ENCODE measurements at places on chromosomes 5 and 9.

- no peak for DNase-seq
Measured at GRCh38 chr5:75574791-75575190, 36.5 kb upstream of the ANKDD1B start.

DNA sequence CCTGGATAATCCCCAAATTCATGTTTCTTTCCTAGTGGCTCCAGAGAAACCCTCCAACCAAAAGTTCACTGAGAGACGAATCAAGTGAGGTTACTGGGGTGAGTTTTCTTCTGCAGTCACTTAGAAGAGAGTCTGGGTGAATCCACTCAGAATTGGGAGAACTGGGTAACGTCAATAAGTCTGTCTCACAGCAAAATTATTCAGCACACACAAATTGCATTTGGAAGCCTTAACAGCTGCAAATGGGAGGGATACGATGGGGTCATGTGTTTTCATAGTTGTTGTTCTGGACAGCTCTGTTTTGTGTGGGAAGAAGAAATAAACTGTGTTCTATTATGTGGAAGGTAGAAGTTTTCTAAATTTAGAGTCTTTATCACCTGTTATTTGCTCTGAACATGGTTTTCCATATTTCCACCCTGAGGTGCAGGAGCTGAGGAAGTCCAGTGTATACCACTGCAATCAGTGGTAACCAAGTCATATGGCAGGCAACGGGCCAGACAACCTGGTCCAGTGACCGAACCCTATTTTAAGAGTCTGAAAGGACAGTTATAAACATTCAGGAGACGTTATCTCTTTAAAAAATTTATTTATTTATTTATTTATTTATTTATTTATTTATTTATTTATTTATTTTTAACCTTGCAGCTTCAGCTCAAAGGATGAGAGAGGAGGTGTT is 21.9 kb downstream of the MARCHF3 start:
- no peak for DNase-seq

DNA sequence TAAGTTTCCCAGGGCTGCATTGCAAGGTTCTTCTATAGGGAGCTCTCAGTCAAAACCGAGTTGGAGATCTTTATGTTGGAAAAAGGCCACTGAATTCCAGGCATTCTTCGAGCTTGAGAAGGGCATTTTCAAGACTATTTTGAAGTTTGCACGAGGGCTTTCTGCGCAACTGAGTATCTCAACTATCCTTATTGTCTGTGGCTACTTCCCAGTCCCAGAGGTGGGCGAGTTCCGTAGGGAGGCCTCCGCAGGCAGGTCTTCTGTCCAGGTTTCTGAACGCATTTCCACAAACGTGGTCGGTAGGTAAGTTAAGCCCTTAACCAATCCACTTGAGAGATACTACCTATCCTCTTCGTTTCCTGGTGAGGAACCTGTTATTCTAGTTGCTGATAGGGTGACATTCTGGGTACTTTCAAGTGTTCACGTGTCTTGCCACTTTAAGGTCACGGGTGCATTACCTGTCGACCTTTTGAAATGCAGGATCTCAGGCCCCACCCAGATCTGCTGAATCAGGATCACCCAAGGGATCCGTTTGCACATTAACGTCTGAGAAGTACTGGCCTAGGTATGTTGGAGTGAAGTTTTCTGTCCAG is 51.4 kb upstream of the TJP2 start:
- DNase-seq, result no peak

DNA sequence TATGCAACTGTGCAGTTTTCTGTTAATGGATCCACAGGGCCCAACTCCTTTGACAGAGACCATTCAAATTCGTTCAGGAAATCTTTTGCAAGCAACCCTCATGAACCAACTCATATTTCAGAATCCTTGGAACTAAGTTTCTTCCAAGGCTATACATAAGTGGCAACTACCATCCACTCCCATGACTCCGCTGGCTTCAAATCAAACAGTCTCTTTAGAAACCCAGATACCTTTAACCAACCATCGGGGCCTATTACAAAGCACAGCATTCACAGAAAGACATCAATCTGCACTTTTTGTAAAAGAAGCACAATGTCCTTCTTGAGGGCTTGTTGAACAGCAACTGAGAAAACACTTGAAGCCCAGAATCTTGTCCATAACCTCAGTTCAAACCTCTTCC is 526.9 kb downstream of the DTWD2 start:
- DNase-seq, result no peak

DNA sequence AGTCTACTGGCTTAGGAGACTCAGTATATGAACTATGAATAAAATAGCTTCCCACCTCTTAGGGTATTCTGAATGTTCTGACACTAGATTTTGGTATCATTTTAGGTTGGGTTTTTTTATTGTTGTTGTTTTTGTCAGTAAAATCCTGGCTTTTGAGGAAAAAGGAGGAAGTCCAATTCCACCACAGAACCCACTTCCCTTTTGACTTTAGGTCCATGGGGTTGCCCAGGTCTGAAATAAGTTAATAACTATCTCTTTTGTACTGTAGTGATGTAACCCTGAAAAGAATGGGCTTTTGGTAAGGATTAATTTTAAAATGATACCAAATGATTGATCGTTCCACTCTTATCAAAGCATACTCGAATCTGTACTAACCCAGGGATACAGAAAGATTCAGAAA is 29.1 kb upstream of the IL12B start:
- DNase-seq, result no peak

- no peak for DNase-seq
Measured at GRCh38 chr9:89383030-89383720, 64.9 kb downstream of the SECISBP2 start.

- no peak for DNase-seq
Measured at GRCh38 chr5:91058575-91058974, 324.5 kb downstream of the ARRDC3 start.

GRCh38 chr9:113886466-113886865 is 10.4 kb downstream of the ZNF618 start:
- no peak for DNase-seq

DNA sequence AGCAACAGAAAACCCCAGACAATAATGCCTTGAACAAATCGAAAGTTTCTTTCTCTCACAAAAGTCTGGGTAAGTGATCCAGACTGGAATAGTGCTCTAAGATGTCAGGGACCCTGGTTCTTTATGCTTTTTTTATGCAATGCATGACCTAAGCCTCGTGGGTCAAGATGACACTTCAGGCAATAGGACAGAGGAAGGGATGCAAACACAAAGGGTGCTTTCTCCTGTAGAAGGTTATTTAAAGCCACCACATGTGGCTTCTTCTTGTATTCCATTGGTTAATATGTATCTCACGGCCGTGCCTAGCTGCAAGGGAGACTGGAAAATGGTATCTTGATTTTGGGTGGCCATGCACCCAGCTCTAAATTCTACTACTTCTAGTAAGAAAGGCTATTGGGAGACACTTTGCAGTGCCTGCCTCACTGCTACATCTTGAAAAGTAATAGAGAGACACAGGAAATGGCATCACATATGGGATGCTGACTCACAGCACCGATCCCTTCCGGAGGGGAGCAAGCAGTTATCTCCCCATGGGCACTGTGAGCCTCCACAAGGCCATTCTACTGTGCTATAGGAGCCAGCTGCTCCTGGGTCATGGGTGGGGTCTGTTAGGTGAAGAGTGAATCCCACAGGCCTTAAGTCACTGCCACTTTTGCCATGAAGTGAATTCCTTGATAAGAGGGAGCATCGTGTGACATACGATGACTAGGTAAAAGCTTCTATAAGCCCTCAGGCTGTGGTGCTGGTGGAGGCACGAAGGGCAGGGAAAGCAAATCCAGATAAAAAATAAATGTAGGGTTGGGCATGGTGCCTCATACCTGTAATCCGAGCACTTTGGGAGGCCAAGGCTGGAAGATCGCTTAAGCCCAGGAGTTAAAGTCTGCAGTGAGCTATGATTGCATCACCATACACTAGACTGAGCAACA is 32.5 kb upstream of the RAB14 start:
- no peak for DNase-seq

DNA sequence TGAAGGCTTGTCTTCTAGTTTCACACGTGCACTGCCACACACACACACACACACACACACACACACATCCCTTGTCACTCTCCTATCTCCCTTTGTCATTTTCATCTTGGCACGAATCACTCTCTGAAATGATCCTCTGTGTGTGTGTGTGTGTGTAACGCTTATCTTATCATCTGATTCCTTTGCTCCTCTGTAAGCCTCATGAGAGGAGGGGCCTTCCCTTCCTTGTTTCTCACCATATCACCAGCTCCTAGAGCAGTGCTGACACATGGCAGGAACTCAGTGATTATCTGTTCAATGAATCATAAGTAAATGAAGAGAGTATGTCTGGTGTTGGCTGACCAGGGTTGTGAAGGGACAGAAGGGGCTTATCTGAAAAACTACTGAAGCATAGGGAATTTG is 53.3 kb downstream of the PDE4D start:
- no peak for DNase-seq

DNA sequence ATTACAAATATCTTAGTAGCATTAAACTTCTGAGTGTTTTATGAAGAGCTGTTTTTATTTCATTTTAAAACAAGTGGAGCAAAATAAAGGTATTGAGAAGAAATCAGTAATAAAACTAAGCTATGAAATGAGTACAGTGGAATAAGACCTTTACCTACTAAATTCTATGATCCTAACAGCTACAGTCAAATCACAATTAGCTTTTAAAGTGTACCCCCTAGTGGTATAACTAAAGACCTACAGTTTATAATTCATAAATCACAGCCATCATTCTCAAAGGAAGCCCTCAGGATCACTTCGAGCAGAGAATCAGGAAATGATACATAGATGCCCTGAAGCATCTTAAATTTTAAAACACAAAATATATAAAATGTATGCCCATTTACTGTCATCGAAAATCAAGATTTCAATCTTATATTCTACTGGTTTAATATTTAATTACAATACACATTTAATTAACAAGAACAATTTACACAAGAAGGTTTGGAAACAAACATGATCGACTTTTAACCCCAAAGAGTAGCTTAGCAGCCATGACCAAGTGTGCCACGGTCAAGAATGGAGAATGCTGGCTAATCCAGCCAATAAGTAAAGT is 12.3 kb downstream of the CCNH start:
- DNase-seq, result peak; percentile 15

Data from NCI-H1694 (cell line).